Neural progenitor cell (in vitro differentiated cells): ENCODE measurements at places on chromosomes 12 and 14. TPM values are rescaled to one million over a fixed set of nuclear protein-coding genes. Genes with fewer than 3 reads are reported as not detected.
A peak's percentile ranks its signal among the peaks of the same experiment; 100 is the strongest.

DNA sequence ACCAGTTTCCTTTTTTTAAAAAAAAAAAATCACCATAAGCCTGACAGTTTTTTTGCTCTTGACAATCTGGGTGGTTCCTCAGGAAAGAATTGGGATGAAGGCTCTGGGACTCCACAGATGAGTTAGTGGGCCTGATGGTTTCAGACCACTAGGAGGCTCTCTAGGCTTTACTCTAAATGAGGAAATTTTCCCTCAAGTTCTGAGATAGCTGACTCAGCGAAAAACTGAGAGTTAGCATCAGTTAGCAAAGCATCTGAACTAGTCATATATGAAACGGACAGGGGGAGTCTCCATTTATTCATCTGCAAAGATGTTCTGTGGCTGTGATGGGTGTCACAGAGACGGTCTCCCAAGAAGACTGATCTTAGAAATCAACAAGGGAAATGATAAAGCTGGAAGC, 314.3 kb upstream of the OR4E1 start:
- DNase-seq, result peak; percentile 75
- no peak overlapping the region for H3K27ac ChIP-seq
- H3K36me3 ChIP-seq, result no peaks in the 10 kb centered on the region
- H3K27me3 ChIP-seq, result peaks cover 16% of the 10 kb centered on the region
- no peak overlapping the region for H3K4me3 ChIP-seq

- H3K36me3 ChIP-seq, result no peaks in the 10 kb centered on the region
- no peak for DNase-seq
- H3K4me3 ChIP-seq, result peak overlapping the region; percentile 78
Observed at GRCh38 chr14:105473033-105473676, 1.5 kb upstream of the CRIP2 start.

Gene NEUROD4
- total RNA-seq, result 0.62 and 1.8 TPM in 2 replicates

Gene COX14
- 15.3 and 22.7 TPM in 2 replicates for total RNA-seq

Gene TNFAIP2
- 5.3 and 14.0 TPM in 2 replicates for total RNA-seq

Gene RD3L
- total RNA-seq, result not detected in 2 replicates

- no peaks in the 10 kb centered on the region for H3K36me3 ChIP-seq
- DNase-seq, result peak; percentile 19
- no peaks in the 10 kb centered on the region for H3K27me3 ChIP-seq
- H3K27ac ChIP-seq, result peak overlapping the region; percentile 40
Observed at GRCh38 chr12:90085494-90086274, 377.0 kb upstream of the ATP2B1 start.

DNA sequence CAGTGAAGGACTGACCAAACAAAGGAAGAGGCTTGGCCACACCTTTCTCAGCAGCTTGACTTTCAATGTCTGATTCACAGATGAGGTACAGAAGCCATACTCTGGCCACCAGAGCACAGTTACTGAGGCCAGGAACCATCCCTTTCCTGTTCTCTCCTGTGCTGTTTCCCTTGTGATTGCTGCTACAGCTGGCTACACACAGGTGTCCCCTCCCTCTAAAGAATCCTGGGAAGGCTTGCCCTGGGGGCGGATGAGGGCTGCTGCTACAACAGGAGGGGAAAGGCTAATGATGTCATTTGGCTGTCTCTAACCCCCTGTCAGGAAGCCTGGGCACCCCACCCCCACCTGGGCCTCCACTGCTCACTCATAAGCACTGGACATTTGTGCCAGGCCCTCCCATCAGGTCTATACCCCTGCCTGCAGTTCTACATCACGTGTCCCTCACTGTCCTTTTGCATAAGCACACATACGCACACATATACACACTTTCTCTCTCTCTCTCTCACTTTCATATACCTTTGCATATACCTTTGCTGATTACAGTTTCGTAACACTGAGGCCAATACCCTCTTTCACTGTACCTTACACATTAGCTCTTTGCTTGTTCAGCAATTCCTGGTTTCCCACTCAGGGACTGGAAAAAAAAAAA, 41.4 kb downstream of the PRPF40B start:
- H3K4me3 ChIP-seq, result no peak overlapping the region
- H3K36me3 ChIP-seq, result no peaks in the 10 kb centered on the region
- H3K4me1 ChIP-seq, result no peaks in the 10 kb centered on the region
- no peak for DNase-seq
- H3K27ac ChIP-seq, result no peak overlapping the region

DNA sequence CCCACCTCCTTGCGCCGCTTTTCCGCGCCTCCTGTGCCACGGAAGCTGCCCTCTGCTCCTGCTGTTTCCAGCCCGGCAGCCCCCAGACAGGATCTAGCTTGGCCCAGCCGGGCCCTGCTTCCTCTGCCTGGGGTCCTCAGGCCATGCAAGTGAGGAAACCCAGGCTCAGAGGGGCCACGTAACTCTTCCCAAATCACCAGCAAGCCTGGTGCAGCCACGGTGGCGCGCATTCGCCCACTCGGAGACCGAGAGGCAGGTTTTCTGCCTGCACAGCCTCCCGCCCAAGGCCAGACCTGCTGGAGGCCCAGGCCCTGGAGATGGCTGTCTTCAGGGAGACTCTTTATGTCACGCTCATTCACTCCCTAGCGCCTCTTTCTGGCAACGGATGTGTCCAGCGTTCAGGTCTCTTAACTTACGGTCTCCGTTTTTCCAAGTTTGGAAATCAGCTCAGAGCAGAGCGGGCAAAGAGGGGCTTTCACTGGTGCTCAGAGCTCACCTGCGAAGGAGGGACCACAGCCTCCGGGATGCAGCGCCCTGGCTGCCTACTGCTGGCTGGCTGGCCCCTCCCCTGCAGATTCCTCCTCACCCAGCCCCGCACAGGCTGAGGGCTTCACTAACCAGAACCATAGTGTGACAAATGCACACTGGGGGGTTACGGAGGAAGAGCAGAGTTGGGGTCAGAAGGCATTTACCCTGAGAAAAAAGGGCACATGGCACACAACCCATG, 20.6 kb upstream of the CEP170B start:
- H3K27me3 ChIP-seq, result peaks cover 51% of the 10 kb centered on the region
- no peak overlapping the region for H3K27ac ChIP-seq
- H3K36me3 ChIP-seq, result no peaks in the 10 kb centered on the region
- peak overlapping the region; percentile 44 for H3K4me3 ChIP-seq
- peaks cover 9% of the 10 kb centered on the region for H3K4me1 ChIP-seq
